Head of caudate nucleus (tissue), 42 donors: ENCODE measurements at places on chromosomes 5 and 9.

DNA sequence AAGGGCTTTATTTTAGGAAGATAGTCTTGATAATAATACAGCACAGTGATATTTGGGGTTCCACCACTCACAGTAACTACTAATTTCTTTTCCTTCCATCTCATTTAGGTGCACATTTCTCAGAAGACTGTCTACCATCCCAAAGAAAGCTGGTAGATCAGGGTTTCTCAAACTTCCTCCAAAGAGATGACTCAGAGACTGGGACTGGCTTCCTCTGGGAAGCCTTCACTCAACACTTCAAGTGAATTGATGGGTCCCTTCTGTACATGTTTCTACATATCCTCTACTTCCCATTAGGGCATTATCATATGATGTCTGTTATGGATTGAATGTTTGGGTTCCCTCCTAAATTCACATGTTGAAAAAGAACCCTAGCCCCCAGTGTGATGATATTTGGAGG is 138.5 kb downstream of the SPOCK1 start:
- no peak for DNase-seq

- no peak for DNase-seq
These were observed 111.1 kb upstream of the FBN2 start for GRCh38 chr5:128649192-128649591.

- no peak for DNase-seq
These were observed 280.7 kb downstream of the SPOCK1 start for GRCh38 chr5:137218471-137218870.

- DNase-seq = no peak
These were observed 119.1 kb downstream of the MAPKAP1 start for GRCh38 chr9:125587819-125588460.

DNA sequence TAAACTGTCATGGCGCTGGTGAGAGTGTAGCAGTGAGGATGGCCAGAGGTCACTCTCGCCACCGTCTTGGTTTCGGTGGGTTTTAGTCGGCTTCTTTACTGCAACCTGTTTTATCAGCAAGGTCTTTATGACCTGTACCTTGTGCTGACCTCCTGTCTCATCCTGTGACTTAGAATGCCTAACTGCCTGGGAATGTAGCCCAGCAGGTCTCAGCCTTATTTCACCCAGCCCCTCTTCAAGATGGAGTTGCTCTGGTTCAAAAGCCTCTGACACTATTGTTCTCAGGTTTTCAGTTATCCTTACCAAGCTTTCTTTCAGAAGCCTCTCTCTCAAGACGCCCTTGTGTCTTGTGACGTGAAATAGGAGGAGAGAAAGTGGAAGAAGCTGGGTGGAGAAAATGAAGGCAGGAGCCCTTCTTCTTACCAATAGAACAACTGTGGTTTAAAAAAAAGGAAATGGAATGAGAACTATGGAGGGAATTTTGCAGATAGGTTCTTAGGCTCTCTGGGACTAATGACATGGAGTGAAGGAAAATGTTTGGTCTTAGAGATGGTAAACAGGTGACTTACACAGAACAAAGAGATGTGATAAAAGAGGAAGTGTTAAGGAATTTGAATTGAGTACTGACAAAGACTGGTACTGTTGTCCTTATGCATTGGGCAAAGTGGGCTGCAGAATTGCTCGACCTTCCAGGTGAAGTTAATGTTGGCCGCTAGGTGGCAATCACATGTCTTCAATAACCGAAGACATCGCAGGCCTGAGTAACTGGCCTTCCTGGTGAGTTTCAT is 133.3 kb upstream of the RAI14 start:
- peak; percentile 85 for DNase-seq

DNA sequence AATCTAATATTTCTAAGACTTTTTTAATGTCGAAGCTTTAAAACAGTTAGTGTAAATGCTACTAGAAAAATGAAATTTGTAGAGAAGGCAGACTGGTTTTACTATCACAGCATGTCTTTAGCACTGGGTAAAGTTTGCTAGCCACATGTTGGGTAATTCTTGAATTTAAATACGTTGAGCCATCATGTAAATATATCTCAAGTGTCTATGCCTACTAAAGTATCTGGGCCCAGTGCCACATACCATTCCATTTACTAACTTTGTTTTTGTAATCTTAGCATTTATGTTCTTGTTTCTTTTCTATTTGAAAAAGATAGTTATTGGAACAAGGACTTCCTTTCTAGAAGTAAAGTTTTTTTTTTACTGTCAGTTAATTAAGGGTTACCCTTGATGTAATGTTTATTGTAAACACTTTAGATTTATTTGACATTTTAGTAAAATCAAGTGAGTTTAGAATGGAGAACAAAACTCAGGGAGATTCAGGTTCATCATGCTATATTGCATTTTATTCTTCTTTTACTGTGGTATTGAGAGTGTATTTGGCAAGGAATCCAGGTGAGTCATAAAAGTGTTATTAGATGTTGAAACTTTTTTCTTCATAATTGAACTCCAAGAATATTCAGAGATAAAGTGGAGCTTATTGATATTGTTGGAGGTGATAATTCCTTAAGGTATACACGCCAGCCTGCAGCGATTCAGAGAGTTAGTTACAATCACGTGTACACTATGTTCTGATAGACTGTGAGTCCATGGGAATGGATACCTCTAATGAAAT is 182.4 kb downstream of the CCDC171 start:
- no peak for DNase-seq

DNA sequence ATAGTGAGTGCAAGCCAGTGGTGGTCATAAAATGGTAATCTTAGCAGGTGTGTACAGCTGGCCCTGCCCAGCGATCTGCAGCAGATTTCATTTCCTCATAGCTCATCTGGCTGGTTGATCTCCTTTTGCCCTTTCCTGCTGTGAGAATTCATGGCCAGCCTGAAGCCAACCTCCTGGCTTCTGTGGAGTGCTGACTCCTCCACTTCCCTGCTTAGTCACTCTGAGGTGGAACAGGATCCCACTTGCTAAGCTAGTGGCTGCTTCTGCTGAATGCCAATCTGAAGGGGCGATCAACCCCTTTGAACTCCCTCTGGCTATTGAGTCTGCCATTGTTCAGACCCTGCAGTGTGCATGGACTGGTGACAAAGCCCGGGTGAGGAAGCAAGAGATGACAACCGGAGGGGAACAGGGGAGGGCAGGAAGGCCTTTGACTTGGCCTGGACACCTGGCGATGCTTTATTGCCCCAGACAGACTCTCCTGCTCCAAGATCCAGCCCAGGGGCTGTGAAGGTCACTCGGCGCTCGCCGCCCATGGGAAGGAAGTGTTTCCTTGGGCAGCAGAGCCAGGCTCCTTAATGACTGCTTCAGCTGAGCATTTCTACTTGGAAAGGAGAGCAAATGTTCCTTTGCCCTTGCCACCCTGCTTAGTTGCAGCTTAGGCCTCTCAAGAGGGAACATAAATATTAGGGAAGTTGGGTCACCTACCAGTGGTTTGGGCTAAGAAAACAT is 341.1 kb downstream of the ZSWIM6 start:
- no peak for DNase-seq

DNA sequence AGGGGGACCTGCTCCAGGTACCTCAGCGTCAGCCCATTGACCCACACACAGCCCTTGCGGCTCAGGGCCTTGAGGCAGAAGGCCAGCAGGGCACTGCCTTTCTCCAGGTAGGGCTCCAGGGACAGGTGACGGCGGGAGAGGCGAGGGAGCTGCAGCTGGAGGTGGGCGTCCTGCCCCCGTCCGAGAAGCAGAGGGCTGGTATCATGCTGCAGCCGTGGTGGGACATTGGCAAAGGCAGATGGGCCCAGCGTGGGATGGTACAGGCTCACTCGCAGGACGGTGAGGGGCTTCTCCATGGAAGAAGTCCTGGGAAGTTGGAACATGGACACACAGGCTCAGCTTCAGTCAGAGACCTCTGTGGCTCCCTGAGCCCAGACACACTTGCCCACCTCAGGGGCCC is 2.5 kb upstream of the DCANP1 start:
- DNase-seq = no peak

DNA sequence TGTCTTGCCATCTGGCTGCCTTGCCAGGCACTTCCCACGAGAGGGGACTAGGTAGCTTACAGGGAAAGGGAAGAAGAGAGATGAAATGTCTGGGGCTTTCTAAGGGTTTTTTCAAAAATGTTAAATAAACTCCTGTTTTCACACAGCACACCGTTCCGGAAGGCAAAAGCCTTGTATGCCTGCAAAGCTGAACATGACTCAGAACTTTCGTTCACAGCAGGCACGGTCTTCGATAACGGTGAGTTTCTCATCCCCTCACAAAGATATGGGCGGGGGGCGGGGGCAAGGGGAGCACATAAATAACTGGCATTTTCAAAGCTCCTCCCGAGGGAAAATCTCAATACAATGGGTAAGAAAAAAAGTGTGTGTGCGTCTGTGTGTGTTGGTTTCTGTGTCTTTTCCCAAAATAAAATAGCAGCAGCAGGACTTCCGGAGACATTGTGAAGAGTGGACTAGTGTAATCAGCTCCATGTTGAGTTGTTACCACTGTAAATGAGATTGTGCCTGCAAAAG is 189.6 kb downstream of the NR3C1 start:
- DNase-seq = no peak

DNA sequence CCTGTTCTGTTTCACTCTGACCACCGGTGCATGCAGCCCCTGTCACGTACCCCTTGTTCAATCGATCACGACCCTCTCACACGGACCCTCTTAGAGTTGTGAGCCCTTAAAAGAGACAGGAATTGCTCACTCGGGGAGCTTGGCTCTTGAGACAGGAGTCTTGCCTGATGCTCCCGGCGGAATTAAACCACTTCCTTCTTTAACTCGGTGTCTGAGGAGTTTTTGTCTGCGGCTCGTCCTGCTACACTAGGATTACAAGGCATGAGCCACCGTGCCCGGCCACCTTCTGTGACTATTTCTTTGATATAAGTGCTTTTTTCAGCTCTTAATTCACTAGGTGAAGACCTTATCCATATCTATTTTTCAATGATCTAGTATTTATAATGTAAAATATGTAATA is 167.5 kb downstream of the TTC39B start:
- no peak for DNase-seq

GRCh38 chr5:142881784-142882126 is 111.6 kb downstream of the ARHGAP26 start:
- no peak for DNase-seq

DNA sequence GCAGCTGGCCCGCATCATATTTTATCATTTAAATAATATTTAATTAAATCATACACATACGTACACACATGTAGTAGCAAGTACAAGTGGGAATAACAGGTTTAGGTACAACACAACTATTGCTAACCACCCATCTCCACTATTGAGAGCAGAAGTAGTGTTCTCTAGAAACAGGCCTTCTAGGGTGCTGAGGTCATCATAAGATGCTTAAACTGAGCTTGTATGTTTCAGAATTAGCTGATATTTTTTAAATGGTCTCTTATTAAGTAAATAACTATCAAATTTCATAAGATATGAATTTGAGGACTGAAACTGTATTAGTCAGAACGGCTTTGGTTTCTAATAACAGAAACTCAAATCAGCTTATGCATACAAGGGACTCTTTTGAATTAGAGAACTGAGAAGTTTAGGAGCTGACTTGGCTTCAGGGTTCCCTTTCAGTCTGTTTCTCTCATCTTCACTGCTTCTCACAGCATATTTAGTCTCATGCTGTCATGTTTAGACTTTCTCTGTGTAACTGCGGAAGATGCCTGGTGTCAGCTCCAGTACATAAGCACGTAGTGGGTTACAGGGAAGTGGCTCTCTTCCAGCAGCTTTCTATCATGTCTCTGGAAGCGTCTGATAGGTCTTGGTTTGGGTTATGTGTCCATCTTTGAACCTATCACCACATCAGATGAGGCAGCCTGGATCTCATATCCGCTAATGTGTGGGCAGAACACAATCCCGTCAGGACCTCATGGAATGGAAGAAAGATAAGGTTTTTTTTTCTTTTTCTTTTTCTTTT is 25.0 kb upstream of the OCLN start:
- no peak for DNase-seq

DNA sequence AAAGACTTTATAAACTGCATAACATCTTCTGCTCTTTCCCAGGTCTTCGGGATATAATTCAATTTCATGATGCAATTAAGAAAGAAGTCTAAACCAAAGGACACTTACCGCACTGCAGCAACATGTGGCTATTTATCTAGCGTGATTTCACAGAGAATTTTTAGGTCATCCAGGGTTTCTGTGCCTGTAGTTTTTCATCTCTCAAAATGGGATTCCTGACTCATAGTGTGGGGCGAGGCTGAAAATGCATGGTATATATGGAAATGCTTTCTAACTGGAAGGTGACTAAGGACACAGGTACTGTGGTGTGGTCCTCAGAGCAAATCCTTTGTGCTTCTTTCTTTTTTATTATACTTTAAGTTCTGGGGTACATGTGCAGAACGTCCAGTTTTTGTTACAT is 557.7 kb upstream of the KLF4 start:
- DNase-seq = no peak

- no peak for DNase-seq
These were observed 33.7 kb downstream of the LEAP2 start for GRCh38 chr5:132907161-132907560.

DNA sequence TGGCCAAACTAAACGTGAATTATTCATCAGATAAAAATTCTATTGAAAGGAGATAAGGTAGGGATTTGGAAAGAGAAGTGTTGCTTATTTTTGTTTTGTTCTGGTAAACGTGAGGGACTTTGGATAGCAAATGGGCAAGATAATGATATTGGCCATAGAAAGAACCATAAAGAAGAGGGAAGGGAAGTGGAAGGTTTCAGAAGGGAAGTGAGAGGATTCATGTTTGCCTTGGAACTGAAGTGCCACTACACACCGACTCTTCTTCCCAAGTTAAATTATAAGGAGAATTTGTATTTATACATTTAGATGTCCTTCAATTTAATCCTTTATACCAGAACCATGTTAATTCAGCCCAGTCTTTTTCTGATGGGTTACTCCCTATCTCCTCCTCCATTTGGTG is 42.1 kb upstream of the TAF11L2 start:
- no peak for DNase-seq

- DNase-seq = peak; percentile 84
These were observed 482.9 kb downstream of the AGTPBP1 start for GRCh38 chr9:85258823-85259370.

DNA sequence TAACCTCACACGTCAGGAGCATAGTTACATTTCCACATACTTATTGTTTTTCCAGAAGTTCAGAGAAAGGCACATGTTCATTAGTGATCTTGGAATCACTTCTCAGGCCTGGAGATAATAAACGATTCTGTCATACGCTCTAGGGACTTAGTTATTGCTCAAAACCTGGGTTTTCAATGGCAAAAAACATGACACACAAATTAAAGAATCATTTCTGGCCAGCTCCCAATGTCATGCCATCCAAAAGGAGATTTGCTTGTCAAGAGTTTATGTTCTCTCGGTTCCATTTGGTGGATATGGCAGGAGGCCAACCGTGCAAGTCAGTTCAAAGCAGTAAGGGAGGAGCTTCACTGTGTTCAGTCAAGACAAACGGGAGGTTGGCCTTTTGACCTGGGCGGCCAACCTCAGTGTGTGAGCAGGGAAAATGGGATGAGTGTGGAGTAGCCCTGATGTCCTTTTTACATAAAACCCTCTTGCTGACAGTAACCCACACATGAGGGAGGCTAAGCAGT is 123.4 kb downstream of the NXNL2 start:
- DNase-seq = no peak

GRCh38 chr5:145681686-145682085 is 153.5 kb downstream of the PRELID2 start:
- no peak for DNase-seq

- no peak for DNase-seq
These were observed 58.4 kb downstream of the OTULIN start for GRCh38 chr5:14722923-14723322.

- DNase-seq = no peak
These were observed 148.9 kb downstream of the RXRA start for GRCh38 chr9:134475011-134475790.
